ENCODE measurements at places on chromosomes 7 and 10.

DNA sequence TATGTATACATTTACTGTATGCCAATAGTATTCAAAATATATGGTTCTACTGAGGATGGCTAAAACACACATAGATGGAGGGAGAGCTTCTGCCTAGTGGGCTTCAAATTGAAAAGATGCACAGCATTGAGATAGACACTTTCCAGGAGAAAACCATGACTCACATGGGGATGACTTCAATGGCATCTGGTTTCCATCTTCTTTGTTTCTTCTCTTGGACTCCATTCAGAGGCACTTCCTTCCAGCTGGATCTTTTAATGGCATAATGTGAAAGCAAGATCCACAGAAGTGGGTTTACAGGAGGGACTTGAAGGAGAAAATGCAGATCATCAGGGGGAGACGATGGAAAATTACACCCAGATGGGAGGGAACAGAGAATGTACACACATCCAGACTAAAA is 84.9 kb downstream of the ZNF365 start:
- DNase-seq, result no peak

DNA sequence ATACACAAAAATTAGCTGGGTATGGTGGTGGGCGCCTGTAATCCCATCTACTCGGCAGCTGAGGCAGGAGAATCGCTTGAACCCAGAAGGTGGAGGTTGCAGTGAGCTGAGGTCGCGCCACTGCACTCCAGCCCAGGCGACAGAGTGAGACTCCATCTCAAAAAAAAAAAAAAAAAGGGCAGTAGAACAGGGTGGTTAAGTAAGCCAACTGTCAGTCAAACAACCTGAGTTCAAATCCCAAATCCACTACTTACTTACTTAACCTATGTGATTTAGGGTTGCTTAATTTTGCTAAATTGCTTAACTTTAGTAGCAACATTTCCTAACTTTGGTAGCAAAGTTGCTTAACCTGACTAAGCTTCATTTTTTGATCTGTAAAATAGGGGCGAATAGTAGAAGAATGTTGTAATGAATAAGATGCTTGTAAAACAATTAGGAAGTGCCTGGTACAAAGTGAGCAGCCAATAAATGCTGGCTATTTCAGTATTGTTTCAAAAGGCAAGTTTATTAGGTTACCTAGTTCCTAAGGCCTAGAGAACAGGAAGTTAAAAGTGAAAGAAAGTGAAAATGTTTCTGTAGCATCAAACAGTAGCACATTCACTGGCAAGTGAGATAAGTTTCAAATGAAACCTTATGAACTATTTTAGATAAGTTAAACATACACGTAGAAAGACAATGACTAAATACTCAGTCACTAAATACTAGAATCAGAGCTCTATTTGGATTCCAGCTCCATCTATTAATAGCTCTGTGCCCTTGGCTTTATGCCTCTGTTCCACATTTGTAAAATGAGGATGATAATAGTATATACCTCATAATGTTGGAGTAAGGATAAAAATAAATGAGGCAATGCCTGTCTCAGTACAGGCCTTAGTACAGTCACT is 64.3 kb downstream of the HOXA1 start:
- peak; percentile 15 for DNase-seq

- DNase-seq, result no peak
These were observed 408.8 kb upstream of the FZD8 start for GRCh38 chr10:36050763-36051499.

GRCh38 chr7:97006055-97006815 is 882 bp downstream of the DLX6 start:
- DNase-seq, result peak; percentile 47

DNA sequence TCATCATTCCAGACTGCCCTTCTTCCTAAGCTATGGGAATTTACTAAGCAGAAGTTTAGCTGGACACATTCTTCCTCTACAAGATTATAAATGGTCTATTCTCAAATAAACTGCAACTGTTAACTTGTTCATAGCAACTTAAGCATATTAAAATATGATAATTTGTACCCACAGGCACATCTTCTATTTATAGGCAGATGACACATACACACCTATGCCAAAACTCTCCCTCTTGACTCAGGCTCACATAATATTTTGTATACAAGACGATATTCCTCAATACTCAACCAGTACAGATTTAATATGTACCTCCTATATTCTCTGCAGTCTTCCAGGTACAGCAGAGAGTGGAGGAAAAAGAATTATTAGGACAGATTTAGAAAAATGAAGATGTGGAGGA is 232.7 kb upstream of the KIAA1217 start:
- DNase-seq, result no peak

DNA sequence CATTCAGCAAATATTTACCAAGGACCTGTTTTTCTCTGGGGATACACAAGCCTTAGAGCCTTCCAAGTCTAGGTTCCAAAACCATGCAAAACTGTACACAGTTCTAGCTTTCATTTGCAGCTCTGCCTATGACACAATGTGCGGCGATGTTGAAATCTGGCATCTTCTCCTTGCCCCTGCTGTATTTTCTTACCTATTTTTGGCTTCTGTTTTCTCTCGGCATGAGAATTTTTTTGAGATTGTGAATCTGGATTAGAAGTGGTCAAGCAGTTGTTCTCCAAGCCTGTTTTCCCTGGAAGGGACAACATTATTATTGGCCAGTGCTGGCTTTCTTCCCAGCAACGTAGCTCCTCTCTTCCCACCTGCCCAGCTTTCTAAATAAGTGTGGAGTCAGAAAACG is 176.3 kb downstream of the CREB5 start:
- DNase-seq, result no peak

DNA sequence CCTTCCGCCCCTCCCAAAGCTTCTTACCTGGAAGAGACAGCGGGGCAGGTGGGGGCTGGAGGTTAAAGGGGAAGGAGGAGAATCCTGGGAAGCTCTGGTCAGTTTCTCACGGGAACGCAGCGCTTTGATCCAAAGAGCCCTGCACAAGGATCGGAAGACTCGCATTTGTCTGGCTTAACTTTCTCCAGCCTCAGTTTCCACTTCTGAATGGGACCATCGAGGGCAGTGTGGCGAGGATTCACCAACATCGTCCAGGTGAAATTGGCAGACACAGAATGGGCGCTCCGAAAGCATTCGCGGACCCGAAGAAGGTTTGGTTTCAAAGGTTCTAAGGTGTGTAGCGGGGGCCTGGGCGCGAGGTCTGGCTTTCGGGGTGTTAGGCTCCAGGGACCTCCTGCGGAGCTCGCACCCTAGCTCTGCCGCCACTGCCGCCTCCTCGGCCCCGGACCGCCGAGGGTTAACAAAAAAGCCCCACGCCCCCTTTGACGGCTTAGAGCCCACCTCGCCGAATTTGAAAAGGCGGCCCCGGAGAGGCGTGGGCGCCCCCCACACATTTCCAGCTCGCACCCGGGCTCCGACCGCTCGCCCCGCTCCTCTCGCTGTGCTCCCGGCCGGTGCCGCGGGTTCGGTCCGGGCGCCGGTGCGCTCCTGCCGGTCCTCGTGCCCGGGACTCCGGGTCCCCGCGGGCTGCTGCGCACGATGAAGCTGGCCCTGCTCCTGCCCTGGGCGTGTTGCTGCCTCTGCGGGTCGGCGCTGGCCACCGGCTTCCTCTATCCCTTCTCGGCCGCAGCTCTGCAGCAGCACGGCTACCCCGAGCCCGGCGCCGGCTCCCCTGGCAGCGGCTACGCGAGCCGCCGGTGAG is at the start of gene COL26A1:
COL26A1 (plus strand) TSS at position 542 of the 862 bp plus-strand sequence; CDS start at position 700, 158 bp downstream.
- DNase-seq, result no peak

DNA sequence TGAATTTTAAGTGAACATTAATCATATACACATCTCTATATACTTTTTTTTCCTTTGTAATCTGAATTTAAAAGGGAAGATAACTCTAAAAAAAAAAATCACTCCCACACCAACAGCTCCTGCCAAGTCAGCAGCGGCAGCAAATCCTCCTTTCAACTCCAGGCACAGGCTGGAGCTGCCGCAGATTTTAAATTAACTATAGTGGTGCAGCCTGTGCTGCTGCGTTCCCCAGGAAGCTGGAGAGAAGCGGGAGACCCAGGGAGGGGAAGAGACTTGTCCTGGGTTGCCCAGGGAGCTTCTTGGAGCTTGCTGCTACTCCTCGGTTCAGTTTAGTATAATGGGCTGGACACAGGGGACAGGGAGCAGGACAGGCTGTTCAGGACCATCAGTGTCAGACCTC is 32.6 kb upstream of the HSPB1 start:
- DNase-seq, result no peak

DNA sequence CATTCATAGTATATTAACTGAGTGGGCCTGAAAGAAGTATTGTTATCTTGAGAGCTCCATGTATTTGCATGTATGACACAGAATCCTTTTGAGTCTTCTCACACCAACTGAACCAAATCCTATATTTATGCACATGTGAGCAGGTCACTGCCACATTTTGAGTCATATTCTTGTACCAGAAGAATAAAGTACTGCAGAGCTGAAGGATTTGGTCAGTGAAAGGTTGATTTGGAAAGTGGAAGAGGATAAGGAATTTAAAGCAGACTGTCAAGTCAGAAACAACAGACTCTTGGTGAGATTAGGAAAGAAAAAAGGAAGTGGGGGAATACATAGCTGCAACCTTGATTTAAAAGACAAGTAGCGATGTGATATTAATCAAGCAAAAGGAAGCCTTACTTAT is 121.8 kb downstream of the ARID5B start:
- DNase-seq, result no peak

- DNase-seq, result no peak
These were observed 552.4 kb upstream of the GALNT17 start for GRCh38 chr7:70579397-70580097.

GRCh38 chr10:5977471-5978229 is at the start of gene IL15RA:
TSS of gene IL15RA (minus strand) at chr10:5977543. CDS start at chr10:5977492, 51 bp downstream.
- peak; percentile 86 for DNase-seq

- DNase-seq, result no peak
These were observed 29.4 kb upstream of the MBL2 start for GRCh38 chr10:52801947-52802346.

- no peak for DNase-seq
These were observed 91.6 kb upstream of the ANLN start for GRCh38 chr7:36298106-36298505.

Data from GM06990 (cell line).